ENCODE measurements at places on chromosomes 12 and 14.

- no peak for DNase-seq
These were observed 645.2 kb downstream of the MED13L start for GRCh38 chr12:115632308-115632707.

GRCh38 chr14:91399868-91400640 lies 17.6 kb downstream of the CCDC88C start:
- no peak for DNase-seq

DNA sequence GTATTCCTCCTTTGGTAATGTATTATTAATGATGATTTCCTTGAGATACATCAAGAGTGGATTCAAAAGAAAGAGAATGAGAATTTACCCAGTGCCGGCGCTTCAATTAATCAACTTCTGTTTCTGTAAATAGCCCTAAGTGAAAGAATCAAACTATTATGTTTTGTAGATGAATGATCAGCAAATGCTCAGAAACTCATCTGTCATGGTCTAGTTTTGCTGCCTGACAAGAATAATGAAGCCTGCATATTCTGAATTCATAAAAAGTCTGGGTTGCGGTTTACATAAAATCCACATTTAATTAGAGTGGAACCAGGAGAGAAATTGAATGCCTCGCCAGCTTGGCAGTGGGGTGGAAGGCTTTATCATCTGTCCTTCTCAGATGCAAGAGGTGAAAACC lies 325.3 kb downstream of the GALC start:
- no peak for DNase-seq

- no peak for DNase-seq
These were observed 1.3 kb downstream of the GPRC5A start for GRCh38 chr12:12892681-12893141.

GRCh38 chr12:101931498-101932326 lies 54.3 kb downstream of the DRAM1 start:
- DNase-seq = no peak

Measured in stimulated activated CD8-positive, alpha-beta memory T cell treated with anti-CD3 and anti-CD28 coated beads, Interleukin-15, amount 100 ng/mL, for 1 hour (primary cell).